ENCODE measurements at places on chromosomes 6 and 20. TPM values are rescaled to one million over a fixed set of nuclear protein-coding genes. Genes with fewer than 3 reads are reported as not detected.
A peak's percentile ranks its signal among the peaks of the same experiment; 100 is the strongest.

DNA sequence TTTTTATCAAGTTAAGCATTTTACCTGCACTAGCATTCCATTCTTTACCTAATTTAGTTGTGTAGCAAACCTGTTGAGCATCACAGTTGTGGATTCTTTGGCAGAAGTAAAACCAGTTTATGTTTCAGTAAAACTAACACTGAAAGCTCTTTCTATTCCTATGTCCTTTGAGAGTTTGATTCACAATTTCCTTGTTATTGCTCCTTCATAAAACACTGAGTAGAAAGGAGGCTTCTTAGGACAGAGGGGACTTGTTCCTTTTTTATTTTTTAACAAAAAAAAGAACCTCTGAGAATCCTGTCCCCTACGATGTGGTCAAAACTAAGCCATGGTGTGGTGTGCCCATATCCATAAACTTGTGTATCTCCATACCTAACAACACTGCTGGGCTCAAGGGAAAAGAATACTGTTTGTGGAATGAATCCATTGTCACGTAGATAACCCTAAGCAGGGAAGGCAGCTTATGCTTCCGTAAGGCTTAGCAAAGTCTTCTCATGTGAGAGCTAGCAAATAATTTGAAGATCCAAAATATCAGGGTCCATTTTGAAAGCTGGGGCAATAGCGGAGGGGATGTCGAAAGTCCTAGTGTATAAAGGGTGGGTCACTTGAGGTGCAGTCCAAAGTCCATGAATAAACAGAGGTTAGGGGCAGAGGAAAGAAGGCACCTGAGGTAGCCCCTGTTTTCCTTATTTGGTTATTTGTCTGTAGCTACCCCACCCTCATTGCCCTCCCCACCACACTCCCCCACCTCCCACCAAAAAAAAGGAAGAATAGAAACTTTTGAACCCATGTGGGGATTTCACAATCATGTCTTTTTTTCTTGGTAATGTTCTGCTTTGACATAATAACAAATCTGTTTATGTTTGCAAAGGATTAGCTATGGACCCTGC lies 71.0 kb downstream of the PLAGL1 start:
- no peak for DNase-seq

GRCh38 chr6:136608991-136609390 lies 58.8 kb upstream of the MAP7 start:
- peak; percentile 82 for DNase-seq

GRCh38 chr6:140571145-140571544 lies 1196.7 kb upstream of the CITED2 start:
- peak; percentile 53 for DNase-seq

- DNase-seq, result peak; percentile 93
These were observed 133.2 kb downstream of the SNX5 start for GRCh38 chr20:17835240-17835933.

GRCh38 chr6:168886964-168887363 lies 366.7 kb downstream of the THBS2 start:
- DNase-seq, result no peak

Gene HAO1
- not detected for total RNA-seq

Gene EYA4
- 5.7 TPM for total RNA-seq
